Smooth muscle cell of the brain vasculature (primary cell): ENCODE measurements at places on chromosomes 1 and 21.

DNA sequence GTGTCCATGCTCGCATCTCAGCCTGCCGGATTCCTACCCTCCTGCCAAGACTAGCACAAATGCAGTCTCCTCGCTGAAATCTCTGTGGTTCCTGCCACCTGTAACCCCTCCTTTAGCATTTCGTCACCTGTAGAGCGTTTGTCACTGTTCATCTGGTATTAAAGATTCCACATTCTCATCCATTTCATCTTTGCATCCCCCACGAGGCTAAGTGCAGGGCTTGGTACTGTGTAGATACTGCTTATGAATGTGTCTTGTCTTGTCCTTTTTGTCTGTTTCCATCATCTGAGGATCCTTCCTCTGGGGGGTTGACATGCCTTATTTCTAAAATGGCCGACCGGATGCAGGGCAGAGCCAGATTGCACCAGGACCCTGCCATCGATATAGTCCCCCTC, 53.7 kb upstream of the DNAJC6 start:
- DNase-seq = no peak

DNA sequence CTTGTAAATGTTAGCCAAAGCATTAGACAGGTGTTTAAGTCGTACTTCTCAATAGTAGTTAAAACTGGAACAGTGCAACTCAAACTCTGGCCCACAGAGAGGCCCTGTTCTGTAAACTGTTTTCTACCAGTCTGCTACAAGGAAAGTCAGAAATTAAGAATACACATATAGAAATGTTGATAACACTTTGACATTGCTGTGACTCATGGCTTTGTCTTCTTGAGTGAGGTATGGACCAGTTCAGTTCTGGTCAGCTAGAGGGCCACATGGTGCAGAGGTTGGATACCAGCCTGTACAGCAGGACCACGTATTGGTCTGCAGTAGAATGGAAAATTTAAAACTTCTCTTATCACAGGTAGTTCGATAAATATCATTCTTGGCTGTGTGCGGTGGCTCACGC, 22.3 kb downstream of the ZBTB8B start:
- DNase-seq = no peak

DNA sequence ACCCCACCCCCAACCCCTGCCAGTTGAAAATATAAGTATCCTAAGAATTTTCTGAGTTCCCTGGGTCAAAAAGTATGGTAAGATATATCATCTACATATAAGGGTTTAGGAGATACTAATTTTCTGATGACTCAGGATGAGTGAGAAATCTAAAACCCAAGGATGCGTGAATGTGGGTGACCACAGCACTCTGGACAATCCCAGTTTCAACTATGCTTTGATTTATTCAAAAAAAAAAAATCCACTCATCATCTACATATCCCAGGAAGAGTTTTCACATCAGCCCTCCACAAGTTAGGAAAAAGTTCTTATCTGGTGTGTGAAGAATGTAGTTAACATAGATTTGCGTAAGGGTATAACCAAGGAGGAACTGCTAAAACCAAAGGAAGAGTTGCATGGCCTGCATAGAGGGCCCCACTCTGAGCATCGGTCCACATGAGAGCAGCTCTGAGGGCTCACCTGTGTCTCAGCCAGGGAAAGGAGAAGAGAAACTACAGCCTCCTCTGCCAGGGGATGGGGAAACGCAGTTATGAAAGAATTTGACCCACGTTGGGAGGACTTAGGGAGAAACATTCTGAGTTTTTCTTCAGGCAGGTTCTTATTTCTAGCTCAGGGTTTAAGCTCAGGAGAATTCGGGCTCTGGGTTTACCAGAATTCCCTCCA, 18.8 kb downstream of the LAMB3 start:
- DNase-seq = no peak

- DNase-seq = no peak
These were observed 125.8 kb downstream of the RERE start for GRCh38 chr1:8691662-8692061.

DNA sequence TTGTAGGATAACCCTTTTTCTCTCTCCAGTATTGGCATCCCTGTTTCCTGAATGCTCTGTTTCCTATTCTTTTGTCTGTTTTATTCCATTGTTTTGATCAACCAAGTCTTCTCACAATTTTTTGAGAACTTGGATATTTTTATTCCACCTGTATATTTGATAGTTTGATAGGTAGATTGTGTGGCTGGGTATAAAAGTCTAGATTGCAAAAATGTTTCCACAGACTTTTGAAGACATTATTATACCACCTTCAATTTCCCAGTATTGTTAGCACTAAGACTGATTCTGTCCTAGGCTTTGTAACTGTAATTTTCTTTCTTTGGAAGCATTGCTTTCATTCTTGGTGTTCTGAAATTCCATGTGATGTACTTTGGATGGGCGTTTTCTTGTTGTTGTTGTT, 9.6 kb upstream of the DNAJC11 start:
- DNase-seq = no peak

- no peak for DNase-seq
These were observed 4.8 kb downstream of the DIPK1A start for GRCh38 chr1:92956254-92957029.

DNA sequence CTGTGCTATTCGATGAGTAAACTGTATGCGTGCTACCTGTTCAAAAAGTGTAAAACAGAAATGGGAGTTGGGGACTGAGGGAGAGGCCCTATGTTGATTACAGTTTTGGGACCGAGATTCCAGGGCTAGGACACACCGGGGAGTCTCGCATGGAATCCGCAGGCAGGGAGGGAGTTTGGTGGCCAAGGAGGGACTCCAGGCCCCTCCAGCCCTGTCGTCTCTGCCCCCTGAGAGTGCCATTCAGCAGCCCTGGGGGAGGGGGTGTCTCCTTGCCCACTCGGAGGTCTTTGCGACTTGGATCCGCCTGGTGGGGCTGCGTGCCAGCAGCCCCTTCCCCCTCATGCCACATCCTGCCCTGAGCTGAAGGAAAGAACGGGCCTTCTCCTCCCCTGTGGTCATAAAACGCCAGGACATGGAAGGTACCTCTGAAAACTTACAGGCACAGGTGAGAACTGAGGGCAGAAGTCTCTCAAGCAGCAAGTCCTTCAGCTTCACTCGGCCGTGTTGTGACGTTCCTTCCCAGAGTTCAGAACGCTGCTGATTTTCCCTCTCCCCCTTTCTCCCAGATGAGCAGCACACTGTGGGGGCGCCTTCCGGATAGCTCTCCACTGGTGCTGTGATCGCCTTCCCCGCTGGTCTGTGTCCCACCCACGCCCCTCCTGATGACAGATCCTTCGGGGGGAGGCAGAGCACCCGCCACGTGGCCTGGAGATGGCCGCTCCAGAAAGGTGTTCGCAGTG, 141.4 kb downstream of the PEX14 start:
- no peak for DNase-seq

DNA sequence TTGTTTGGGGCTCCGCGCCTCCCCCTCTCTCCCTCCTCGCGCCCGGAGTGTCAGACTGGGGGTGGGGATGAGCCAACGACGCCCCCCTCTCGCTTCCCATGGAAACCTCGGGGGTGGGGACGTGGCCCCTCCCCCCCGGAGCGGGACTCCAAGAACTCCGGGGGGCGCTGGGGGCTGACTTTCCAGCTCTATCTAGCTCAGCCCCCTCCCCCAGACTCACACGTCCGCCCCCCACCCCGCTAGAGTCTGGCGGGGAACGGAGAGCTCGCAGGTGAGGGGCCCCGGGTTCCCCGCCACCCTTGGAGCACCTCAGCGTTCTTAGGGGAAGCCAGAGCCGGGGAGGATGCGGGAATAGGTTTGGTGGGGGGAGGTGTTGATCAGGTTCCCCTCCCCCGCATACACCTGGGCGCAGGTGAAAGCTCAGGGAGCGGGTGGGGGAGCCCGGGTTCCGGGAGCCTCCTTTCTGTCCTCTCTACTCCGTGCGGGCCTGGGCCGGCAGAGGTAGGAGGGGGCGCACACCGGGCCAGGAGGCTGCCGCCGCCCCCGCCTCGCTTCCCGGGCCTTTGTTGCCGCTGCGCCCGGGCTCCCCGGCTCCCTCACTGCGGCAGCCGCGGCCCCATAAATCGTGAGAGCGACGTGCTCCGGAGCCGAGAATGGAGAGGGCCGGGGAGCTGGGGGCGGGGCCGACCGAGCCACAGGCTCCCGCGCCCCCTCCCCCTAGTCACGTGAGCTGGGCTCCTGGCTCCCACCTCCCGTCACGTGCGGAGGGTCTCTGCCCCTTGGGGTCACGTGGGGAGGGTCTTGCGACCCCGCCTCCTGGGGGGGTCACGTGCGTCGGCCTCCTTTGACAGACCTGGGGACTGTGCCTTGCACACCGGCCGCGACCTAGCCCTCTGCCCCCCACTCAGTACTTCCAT, 1.9 kb downstream of the EFNA3 start:
- no peak for DNase-seq
